ENCODE measurements at places on chromosomes 2 and 18. TPM values are rescaled to one million over a fixed set of nuclear protein-coding genes. Genes with fewer than 3 reads are reported as not detected.

DNA sequence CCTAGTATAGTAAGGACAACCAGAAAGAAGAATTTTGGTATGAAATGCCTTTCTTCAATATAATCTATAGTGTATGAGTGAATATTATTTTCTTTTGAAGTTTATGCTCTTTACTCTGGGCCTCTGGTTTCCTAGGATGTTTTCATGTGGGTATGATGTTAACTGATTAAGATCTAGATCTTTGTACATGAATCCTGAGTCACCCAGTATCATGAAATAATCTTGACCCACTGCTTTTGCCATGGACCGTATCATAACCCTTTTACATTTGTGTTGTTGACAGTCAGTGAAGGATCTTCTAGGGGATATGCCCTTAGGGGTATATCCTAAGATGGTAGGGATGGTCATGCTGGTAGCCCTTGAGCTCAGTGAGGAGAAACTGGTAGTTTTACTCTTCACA is 100.3 kb downstream of the RAB3GAP1 start:
- DNase-seq: no peak

GRCh38 chr2:197045115-197045514 is 118.6 kb upstream of the PGAP1 start:
- no peak for DNase-seq

DNA sequence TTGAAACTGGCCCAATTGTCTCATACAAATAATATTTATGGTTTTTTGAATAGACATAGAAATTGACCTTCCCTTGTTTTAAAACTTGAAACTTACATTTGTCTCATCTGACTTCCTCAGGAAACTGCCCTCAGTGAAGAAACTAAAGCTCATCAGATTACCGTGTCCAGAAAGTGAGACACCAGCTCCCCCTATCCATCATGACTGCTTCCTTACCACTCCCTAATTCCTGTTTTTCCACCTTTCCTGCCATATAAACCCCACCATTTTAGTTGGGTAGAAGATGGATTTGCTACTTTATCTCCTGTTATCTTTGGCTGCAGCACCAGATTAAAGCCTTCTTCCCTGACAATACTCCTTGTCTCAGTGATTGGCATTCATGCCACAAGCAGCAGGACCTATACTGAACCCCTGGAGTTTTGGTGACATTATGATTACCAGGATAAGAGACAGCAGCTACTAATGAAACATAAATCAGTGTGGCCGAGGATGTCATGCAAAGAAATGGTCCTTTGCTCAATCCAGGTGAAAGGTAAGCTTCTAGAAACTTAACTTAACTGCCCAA is 1627.6 kb upstream of the ZEB2 start:
- no peak for DNase-seq

DNA sequence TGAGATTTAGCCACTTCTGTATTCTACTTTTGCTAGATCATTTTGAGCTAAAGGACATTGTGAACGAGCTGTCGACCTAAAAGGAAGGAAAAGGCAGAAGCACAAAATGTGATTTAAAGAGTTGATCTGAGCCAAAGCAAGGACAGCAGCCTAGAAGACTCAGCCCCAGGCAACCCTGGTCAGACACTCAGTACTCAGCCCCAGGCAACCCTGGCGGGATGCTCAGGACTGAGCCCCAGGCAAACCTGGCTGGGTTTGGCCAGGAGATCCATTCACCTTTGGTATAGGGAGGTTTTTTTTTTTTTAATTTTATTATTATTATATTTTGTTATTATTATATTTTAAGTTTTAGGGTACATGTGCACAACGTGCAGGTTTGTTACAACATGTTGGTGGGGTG is 34.3 kb upstream of the PXDN start:
- DNase-seq: no peak

GRCh38 chr2:25756536-25756935 is 83.2 kb upstream of the DTNB start:
- no peak for DNase-seq

DNA sequence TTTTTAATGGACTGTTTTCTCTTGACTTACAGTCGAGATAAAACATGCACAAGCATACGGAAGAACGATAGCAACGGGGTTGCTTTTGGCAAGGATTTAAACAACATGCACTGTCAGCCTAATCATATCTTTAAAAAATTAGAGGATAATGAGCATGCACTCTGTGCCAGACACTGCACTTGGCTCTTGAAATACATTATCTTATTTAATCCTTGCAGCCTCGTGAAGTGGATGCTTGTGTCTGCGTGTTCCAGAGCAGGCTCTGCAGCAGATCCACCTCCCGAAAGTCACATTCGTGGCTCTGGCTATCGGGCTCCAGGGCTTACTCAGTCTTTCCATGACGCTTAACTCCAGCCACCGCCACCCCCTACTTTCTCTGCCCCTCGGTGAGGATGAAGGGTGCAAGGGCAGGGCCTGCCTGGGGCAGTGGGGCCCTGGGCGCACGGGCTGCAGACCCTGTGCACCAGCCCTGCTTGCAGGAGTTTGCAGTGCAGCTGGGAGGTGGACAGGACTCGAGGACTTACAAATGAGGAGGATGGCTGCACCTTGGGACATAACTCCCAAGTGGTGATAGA is 61.7 kb downstream of the ACKR3 start:
- no peak for DNase-seq

- DNase-seq: no peak
These were observed 18.2 kb upstream of the CALCRL start for GRCh38 chr2:187466129-187466792.

GRCh38 chr2:215275824-215276223 is 36.0 kb upstream of the ATIC start:
- DNase-seq: no peak

DNA sequence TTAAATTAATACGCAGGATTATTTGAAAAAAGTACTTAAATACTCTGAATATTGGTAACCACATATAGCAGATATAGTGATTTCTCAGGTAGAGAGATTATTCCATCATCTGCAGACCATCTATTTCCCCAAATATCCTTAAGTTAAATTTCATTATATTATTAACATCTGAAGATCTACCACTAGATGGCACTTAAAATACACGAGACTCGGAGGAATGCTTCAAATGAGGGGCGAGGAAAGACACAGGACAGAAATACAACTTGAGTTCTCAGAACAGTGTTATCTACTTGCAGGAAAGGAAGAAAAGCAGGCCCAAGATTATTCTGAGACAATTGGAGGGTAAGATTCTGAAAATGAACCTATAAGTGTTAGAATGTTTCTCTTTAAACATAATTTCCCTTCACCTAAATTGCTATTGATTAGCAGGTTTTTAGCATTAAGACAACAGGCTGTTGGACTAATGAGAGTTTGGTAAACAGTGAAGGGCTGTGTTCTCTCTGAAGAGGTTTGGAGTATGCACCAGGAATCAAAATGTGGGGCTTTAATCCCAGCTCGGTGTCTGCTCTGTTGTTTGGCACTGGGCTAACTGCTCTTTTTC is 76.9 kb upstream of the GCFC2 start:
- peak; percentile 95 for DNase-seq

DNA sequence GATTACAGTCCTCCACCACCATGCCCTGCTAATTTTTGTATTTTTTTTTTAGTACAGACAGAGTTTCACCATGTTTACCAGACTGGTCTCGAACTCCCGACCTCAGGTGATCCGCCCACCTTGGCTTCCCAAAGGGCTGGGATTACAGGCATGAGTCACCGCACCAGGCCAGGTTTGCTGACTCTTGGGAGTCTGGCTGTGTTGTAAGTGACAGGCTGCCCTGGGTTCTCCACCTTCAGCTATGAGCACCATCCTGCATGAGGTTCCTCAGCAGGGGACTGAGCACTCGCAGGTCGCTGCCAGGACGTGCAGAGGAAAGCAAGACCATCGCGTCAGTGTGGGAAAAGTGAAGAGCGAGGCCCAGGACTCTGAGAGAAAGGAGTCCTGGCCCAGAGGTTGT is 112.6 kb upstream of the NDUFV2 start:
- no peak for DNase-seq

DNA sequence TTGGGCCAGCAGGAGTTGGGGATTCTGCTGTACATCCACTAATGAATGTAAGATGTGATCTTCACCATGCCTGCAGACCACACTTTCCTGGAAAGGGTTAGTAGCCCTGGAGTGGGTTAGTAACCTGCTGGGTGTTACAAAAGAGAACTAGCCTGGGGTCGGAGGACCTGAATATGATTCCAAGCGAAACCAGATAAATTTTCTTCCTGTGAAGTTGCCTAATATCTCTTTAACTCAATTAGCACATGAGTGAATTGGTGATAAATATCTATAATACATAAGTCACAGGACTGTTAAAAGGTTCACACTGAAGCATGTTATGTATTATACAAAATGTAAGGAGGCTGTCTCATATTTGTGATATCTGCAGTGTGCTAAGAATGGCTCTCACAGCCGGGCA is 291.0 kb downstream of the CNTNAP5 start:
- no peak for DNase-seq

GRCh38 chr2:88452565-88452905 is at the start of gene FOXI3:
Gene FOXI3 (minus strand): TSS chr2:88452693. CDS start chr2:88452535, 158 bp downstream.
- no peak for DNase-seq

GRCh38 chr2:215884451-215885087 is 128.8 kb downstream of the MREG start:
- DNase-seq: no peak

The TEKT4 gene
- 0.69 TPM for total RNA-seq

The SDC1 gene
- total RNA-seq: 21.0 TPM

The DLGAP1 gene
- 30.7 TPM for total RNA-seq

All from spinal cord (tissue), 10 donors.